ENCODE measurements at places on chromosomes 13 and 19.

- no peak for DNase-seq
Observed at GRCh38 chr19:49950956-49951526, 9.9 kb downstream of the SIGLEC11 start.

DNA sequence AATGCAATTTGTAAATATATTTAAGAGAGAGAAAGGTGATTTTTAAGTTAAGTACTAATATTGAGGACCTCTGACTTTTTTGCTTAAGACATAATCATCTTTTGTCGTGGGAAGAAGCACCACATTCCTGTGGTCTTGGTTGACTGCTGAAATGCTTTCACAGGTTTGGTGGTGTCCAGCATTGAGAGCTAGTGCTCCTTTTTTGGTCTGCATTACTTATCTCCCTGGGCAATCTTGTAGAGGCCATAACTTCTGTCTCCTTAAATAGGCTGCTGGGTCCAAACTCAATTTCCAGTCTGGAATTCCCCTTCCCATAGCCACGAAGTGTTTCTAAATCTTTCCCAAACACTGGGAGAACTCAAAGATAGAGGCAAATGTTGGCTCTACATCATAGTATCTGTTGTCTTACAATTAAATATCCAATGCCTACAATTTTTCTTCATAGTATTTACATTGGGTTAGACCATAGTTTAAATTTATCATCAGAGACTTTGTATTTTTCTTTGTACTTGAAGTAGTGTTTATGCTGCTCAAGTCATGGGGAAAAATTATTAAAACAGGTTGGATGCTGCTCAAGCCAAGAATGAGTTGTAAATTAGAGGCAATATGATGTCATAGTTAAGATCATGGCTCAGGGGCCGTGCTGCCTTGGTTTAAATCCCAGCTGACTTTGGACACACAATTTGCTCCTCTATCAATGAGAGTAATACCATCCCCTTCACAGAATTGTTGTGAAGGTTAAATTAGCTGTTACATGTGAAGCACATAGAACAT lies 105.6 kb downstream of the POSTN start:
- DNase-seq: no peak

DNA sequence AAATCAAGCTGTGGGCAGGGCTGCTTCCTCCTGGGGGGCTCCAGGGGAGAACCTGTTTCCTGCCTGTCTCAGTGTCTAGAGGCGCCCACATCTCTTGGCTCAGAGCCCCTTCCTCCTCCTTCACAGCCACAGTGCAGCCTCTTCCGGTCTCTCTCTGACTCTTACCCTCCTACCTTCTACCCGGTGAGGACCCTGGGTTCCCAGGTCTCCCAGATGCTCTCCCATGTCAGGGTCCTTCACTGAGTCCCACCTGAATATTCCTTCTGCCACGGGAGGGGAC lies 153.1 kb downstream of the KDM4B start:
- no peak for DNase-seq

DNA sequence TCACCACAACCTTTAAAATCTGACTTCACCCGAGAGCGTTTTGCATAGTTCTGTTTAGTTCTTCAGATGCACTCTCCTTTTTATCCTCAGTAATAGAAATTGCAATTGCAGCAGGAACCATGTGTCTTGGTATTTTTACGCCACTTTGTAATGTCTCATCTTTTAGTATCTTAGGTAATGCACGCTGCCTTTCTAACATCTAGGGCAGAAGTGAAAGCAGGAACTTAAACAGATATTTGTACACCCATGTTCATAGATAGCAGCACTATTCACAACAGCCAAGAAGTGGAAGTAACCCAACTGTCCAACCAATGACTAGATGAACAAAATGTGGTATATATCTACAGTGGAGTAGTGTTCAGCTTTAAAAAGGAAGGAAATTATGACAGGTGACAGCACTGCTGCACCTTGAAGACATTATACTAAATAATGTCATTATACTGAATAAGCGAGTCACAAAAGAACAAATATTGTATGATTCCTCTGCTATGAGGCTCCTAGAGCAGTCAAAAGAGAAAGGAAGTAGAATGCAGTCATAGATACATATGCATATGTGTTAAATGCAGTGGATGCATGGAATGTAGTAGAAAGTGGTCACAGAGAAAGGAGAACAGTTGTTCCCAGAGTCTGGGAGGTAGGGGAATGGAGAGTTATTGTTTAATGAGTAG lies 105.9 kb upstream of the GJB6 start:
- no peak for DNase-seq

DNA sequence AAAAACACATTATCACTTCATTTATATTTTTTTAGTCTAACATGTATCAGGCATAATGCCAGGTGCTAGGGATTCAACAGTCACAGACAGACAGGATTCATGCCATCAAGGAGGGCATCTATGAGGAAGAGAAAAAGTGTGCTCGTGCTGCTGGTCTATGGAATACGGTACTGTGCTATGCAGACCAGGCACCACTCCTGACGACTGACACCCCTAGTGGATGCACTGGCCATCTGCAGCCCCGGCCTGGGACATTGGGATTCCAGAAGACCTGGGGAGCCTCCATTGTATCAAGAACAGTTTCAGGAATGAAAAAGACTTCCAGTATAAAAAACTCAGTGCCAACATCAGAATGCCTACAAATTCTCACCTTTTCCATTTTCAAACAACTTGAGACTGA lies 94.0 kb downstream of the KLF12 start:
- peak; percentile 13 for DNase-seq

GRCh38 chr13:43728421-43728820 lies 58.4 kb downstream of the ENOX1 start:
- no peak for DNase-seq

DNA sequence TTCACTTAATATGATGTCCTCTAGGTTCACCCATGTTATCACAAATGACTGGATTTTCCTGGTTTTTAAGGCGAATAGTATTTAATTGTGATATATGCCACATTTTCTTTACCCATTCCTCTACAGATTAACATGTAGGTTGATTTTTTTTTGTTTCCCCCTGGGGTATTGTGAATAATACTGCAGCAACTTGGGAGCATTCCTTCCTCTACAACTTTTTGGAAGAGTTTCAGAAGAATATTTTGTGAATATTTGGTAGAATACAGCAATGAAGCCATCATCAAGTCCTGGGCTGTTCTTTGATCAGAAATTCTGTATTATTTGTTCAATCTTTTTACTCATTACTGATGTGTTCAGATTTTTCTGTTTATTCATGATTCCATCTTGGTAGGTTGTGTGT lies 5.6 kb upstream of the ZNF331 start:
- DNase-seq: no peak

DNA sequence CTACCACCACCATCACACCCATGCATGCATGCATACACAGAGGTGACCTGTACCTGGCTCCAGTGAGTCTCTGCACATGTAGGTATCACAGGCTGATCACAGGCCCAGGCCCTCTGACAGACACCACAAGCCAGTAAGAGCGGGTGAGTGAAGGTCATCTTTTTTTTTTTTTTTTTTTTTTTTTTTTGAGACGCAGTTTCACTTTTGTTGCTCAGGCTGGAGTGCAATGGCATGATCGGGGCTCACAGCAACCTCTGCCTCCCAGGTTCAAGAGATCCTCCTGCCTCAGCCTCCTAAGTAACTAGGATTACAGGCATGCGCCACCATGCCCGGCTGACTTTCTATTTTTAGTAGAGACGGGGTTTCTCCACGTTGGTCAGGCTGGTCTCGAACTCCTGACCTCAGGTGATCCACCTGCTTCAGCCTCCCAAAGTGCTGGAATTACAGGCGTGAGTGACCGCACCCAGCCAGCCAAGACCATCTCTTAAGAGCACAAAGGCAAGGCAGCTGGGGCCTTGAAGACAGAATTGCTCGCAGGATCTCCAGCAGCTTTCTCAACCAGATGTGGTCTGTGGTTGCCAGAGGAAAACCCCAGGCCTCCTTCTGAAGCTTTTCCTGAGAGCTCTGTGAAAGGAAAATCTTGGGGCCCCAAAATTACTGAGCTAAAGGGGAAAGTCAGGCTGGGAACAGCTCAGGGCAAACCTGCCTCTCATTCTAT lies 3.2 kb upstream of the NKG7 start:
- no peak for DNase-seq

DNA sequence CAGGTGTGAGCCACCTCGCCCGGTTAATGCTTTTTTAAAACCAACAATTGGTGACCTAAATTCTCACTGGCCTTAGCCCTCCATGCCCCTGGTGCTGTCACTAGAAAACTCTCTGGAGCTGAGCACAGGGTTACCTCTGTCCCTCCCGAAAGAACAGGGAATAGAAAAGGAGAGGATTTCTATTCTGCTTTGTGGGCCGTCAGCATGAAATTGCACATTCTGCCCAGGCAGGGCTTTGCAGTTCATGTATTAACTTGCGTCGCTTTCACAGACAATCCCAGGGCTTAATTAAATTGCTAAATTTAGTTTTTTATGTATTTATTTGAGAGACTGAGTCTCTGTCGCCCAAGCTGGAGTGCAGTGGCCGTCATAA lies 583 bp upstream of the ZNF480 start:
- no peak for DNase-seq

DNA sequence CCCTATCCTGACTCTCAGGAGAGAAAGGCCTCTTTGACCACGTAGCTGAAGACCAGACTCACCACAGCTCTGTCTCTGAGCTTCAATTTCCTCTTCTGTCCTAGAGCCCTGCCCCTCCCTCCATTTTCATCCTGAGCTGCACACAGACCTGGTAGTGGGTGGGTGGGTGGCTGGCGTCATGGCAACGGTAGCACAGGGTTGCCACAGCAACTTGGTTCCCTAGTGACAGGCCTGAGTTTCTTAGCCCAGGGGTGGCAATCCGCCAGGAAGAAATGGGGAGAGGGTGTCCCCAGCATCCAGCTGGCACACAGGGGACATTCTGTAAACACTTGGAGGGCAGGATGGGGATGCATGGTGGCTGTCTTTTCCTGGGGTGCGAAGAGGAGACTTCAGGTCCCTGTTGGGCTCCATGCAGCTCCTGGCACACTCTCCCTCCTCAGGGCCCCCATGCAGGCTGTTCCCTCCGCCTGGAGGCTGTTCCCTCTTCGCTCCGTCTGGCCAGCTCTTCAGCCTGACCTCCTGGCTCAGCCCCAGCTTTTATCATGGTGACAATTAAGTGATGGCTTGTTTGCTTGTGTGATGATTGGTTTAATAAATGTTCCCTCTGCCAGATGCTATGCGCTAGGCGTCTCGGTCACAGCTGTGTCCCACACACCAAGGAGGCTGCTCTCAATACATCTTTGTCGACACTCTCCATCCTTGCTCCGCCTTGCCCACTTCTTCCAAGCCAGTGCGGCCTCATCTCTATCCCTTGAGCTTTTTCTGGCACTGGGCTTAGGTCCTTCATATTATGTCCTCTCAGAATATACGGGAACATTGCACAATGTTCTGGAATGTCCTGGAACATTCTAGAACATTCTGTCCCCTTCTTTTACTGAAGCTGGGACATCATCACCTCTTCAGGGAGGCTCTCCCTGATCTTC lies 7.4 kb upstream of the KLHL26 start:
- no peak for DNase-seq

GRCh38 chr19:10321417-10321797 lies 5.6 kb upstream of the FDX2 start:
- DNase-seq: no peak

DNA sequence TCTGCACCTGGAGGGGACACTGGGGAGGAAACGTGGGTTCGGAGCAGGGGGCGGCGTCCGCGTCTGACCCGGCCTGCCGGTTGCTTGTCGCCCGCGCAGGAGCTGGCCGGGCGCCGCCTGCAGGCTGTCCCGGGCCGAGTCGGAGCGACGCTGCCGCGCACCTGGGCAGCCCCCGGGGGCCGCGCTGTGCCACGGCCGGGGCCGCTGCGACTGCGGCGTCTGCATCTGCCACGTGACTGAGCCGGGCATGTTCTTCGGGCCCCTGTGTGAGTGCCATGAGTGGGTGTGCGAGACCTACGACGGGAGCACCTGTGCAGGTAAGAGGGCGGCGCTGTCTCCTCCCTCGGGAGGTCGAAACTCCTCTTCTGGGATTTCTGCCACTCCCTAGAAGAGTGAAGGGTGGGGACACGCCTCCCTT lies 1.3 kb downstream of the ITGBL1 start:
- no peak for DNase-seq

DNA sequence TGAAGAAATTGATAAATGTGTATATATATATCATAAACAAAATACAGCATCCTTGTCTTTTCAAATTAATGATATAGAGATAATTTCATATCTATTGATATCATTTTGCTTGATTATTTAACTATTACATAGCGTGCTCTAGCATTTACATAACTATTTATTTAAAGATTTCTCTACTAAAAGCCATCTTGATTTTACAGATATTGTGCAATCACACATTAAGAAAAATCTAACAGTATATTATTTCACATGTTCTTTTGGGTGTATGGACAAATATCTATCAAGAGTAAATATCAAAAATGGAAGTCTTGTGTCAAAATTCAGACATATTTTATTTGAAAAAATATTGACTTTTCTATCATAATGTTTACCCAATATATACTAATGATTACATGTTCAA lies 966.8 kb downstream of the SLITRK5 start:
- no peak for DNase-seq

- no peak for DNase-seq
Observed at GRCh38 chr13:59588717-59589067, 575.0 kb downstream of the DIAPH3 start.

DNA sequence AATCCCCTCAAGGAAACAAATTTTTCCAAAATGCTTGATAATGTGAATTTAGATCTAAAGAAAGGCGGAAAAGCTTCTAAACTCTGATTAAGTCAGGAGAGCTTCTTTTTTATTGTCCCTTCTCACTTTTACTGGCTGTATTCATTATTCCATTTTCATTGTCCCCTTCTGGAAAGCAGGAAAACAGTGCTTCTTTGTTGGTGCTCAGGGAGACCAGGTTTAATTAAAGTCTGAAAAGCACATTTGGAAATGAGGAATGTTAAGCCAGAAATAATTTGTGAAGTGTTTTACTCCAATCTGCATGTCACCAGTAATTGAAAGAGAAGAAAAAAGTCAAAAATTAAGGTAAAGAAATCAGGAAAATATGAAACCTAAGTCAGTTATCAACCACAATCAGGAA lies 43.5 kb upstream of the TSC22D1 start:
- DNase-seq: no peak

- no peak for DNase-seq
Observed at GRCh38 chr13:58598241-58598640, 966.7 kb downstream of the PCDH17 start.

- no peak for DNase-seq
Observed at GRCh38 chr19:41323430-41324125, 13.6 kb downstream of the CCDC97 start.

GRCh38 chr19:9329999-9330398 lies 6.0 kb downstream of the ZNF559 start:
- no peak for DNase-seq

- DNase-seq: peak; percentile 33
Observed at GRCh38 chr19:14450168-14450874, 17.2 kb downstream of the PKN1 start.

GRCh38 chr19:42066075-42066754 lies 3.8 kb downstream of the GRIK5 start:
- no peak for DNase-seq
